Psoas muscle (tissue), 8 donors: ENCODE measurements at places on chromosomes 3 and 15. TPM values are rescaled to one million over a fixed set of nuclear protein-coding genes. Genes with fewer than 3 reads are reported as not detected.
A peak's percentile ranks its signal among the peaks of the same experiment; 100 is the strongest.

GRCh38 chr15:83164111-83164770 lies 43.4 kb downstream of the HDGFL3 start:
- H3K27me3 ChIP-seq, result no peaks in the 10 kb centered on the region
- H3K27ac ChIP-seq, result no peak overlapping the region
- H3K4me1 ChIP-seq, result no peaks in the 10 kb centered on the region
- DNase-seq, result no peak
- no peaks in the 10 kb centered on the region for H3K36me3 ChIP-seq

DNA sequence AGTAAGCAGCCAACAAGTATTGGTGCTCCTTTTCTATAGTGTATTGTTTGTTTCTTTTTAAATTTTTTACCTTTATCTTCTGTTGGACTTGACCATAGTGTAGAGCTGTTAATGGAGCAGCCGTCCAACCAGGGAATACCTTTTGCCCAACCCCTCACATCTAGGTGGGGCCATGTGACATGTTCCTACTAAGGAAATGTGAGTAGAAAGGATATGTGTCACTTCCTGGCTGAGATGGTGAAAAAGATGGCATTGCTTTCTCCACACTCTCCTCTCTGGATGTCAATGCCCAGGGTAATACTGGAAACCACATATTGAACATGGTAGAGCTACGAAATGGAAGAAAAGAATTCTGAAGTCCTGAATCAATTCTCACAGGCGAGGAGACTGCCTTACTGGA lies 218.8 kb downstream of the TBL1XR1 start:
- no peaks in the 10 kb centered on the region for H3K4me1 ChIP-seq
- no peak overlapping the region for H3K27ac ChIP-seq
- H3K36me3 ChIP-seq, result no peaks in the 10 kb centered on the region

- no peaks in the 10 kb centered on the region for H3K27me3 ChIP-seq
- no peak overlapping the region for H3K4me3 ChIP-seq
- no peaks in the 10 kb centered on the region for H3K36me3 ChIP-seq
- no peaks in the 10 kb centered on the region for H3K4me1 ChIP-seq
Measured at GRCh38 chr3:111578867-111579266, 16.3 kb downstream of the ZBED2 start.

Gene CD200
- 1.2 TPM for total RNA-seq

- no peaks in the 10 kb centered on the region for H3K27me3 ChIP-seq
- H3K4me1 ChIP-seq, result no peaks in the 10 kb centered on the region
- H3K4me3 ChIP-seq, result no peak overlapping the region
- no peak for DNase-seq
- no peaks in the 10 kb centered on the region for H3K36me3 ChIP-seq
- H3K27ac ChIP-seq, result no peak overlapping the region
Measured at GRCh38 chr3:171994646-171995428, 44.5 kb upstream of the FNDC3B start.

GRCh38 chr15:72604794-72605193 lies 49.7 kb upstream of the GOLGA6B start:
- DNase-seq, result no peak
- H3K27me3 ChIP-seq, result no peaks in the 10 kb centered on the region
- H3K36me3 ChIP-seq, result no peaks in the 10 kb centered on the region
- H3K4me3 ChIP-seq, result no peak overlapping the region
- H3K4me1 ChIP-seq, result peaks cover 5% of the 10 kb centered on the region

Gene CLDN18
- total RNA-seq, result not detected

Gene SLC24A5
- not detected for total RNA-seq

DNA sequence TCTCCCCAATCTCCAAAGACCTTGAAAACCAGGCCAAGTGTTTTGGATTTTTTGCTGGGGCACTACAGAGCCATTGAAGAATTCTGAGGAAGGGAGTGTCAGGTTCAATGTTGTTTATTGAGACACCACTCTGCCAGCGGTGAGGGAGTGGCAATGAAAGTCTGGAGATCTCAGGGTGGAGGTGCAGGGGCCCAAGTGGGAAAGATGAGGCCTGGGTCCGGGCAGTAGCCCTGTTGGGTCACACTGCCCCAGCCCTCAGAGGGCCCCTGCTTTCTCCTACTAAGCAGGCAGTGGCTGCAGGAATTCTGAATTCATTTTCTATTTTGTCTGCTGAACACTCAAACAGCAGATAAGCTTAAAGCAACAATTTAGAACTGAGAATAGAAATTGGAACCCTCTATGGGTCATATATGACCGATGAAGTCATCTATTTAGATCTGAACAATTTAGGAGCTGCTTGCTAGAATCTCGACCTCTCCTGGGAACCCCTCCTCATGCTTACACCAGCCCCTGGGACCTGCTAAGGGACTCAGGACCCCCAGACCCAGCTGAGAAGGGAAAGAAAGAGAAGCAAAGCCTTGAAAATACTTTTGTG lies 17.9 kb downstream of the HRH1 start:
- no peaks in the 10 kb centered on the region for H3K4me1 ChIP-seq
- no peaks in the 10 kb centered on the region for H3K36me3 ChIP-seq
- no peak for DNase-seq
- peaks cover 3% of the 10 kb centered on the region for H3K27me3 ChIP-seq
- H3K4me3 ChIP-seq, result no peak overlapping the region

GRCh38 chr3:12338595-12339546 lies 50.0 kb downstream of the PPARG start:
- H3K4me3 ChIP-seq, result no peak overlapping the region
- no peaks in the 10 kb centered on the region for H3K36me3 ChIP-seq
- no peak overlapping the region for H3K27ac ChIP-seq

- no peaks in the 10 kb centered on the region for H3K27me3 ChIP-seq
- peak; percentile 58 for DNase-seq
- H3K27ac ChIP-seq, result peak overlapping the region; percentile 78
- no peak overlapping the region for H3K4me3 ChIP-seq
- peaks cover 51% of the 10 kb centered on the region for H3K4me1 ChIP-seq
- no peaks in the 10 kb centered on the region for H3K36me3 ChIP-seq
Measured at GRCh38 chr3:177333533-177334520, 136.5 kb upstream of the TBL1XR1 start.

DNA sequence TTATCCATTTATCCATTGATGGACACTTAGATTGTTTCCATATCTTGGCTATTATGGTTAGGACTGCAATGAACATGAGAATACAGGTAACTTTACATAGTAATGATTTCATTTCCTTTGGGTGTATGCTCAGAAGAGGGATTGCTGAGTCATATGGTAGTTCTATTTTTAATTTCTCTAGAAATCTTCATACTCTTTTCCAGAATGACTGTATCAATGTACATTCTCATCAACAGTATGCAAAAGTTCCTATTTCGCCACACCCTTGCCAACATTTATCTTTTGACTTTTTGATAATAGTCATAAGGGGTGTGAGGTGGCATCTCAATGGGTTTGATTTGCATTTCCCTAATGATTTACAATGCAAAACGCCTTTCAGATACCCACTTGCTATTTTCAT lies 6.2 kb upstream of the NIPA1 start:
- no peaks in the 10 kb centered on the region for H3K4me1 ChIP-seq
- no peaks in the 10 kb centered on the region for H3K27me3 ChIP-seq
- H3K27ac ChIP-seq, result no peak overlapping the region
- H3K4me3 ChIP-seq, result no peak overlapping the region

- H3K27me3 ChIP-seq, result no peaks in the 10 kb centered on the region
- H3K4me1 ChIP-seq, result no peaks in the 10 kb centered on the region
- H3K36me3 ChIP-seq, result no peaks in the 10 kb centered on the region
- DNase-seq, result no peak
Measured at GRCh38 chr3:112115161-112115739, 17.8 kb downstream of the GCSAM start.

- DNase-seq, result no peak
- H3K27ac ChIP-seq, result no peak overlapping the region
- no peaks in the 10 kb centered on the region for H3K27me3 ChIP-seq
- no peak overlapping the region for H3K4me3 ChIP-seq
- peaks cover 82% of the 10 kb centered on the region for H3K36me3 ChIP-seq
- no peaks in the 10 kb centered on the region for H3K4me1 ChIP-seq
Measured at GRCh38 chr15:30929982-30930381, 26.3 kb downstream of the FAN1 start.

GRCh38 chr15:94829887-94830884 lies 598.8 kb downstream of the MCTP2 start:
- H3K27me3 ChIP-seq, result no peaks in the 10 kb centered on the region
- no peak overlapping the region for H3K27ac ChIP-seq
- no peaks in the 10 kb centered on the region for H3K4me1 ChIP-seq
- H3K36me3 ChIP-seq, result no peaks in the 10 kb centered on the region

DNA sequence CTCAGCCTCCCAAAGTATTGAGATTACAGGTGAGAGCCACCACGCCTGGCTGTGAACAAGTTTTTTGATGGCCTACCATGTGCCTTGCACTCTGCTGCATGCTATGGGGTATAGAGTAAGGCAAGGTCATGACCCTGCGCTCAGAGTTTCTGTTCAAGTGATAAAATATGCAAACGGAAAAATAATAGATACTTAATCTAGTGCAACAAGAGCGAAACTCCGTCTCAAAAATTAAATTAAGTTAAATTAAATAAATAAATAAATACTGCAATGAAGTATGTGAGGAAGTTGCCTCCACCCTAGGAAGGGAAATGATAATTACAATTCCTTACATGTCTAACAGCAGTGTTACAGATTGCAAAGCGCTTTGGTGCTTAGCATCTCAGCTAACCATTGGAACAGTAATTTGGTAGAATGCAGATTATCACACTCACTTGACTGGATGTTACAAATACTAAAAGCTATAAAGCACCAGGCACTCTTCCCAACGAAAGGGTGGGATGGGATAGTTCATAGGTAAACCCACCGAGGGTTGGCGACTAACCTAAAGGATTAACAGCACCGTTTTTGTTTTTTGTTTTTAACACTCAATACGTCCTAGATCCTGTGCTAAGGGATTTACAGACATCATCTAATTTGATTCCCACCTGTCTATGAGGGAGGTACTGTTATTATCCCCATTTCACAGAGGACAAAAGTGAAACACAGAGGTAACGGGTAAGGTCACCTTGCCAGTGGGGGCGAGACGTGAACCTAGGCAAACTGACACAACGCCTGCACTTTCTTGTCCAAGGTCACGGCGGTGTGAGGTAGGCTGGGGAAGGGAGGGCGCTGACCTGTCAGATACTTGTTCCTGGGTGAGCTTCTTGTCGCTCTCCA lies 793 bp upstream of the FANCD2 start:
- H3K4me1 ChIP-seq, result peaks cover 21% of the 10 kb centered on the region
- peak overlapping the region; percentile 72 for H3K27ac ChIP-seq
- no peak for DNase-seq

- H3K27me3 ChIP-seq, result no peaks in the 10 kb centered on the region
- H3K4me1 ChIP-seq, result no peaks in the 10 kb centered on the region
- H3K27ac ChIP-seq, result no peak overlapping the region
Measured at GRCh38 chr3:97613139-97613538, 151.4 kb upstream of the ARL6 start.

GRCh38 chr3:65689436-65689835 lies 349.3 kb downstream of the MAGI1 start:
- no peaks in the 10 kb centered on the region for H3K4me1 ChIP-seq
- no peak for DNase-seq
- H3K36me3 ChIP-seq, result no peaks in the 10 kb centered on the region
- no peaks in the 10 kb centered on the region for H3K27me3 ChIP-seq

- no peak overlapping the region for H3K4me3 ChIP-seq
- H3K4me1 ChIP-seq, result no peaks in the 10 kb centered on the region
- H3K36me3 ChIP-seq, result no peaks in the 10 kb centered on the region
- no peak overlapping the region for H3K27ac ChIP-seq
- DNase-seq, result no peak
Measured at GRCh38 chr3:88259045-88259444, 109.3 kb downstream of the C3orf38 start.

- no peaks in the 10 kb centered on the region for H3K36me3 ChIP-seq
- no peak overlapping the region for H3K27ac ChIP-seq
- no peaks in the 10 kb centered on the region for H3K27me3 ChIP-seq
- no peak overlapping the region for H3K4me3 ChIP-seq
Measured at GRCh38 chr3:146581951-146582467, 23.1 kb downstream of the PLSCR5 start.

- no peak overlapping the region for H3K27ac ChIP-seq
- no peaks in the 10 kb centered on the region for H3K4me1 ChIP-seq
- H3K4me3 ChIP-seq, result no peak overlapping the region
- no peaks in the 10 kb centered on the region for H3K27me3 ChIP-seq
- H3K36me3 ChIP-seq, result no peaks in the 10 kb centered on the region
- no peak for DNase-seq
Measured at GRCh38 chr3:37985637-37986320, 4.8 kb upstream of the VILL start.

Gene CD47
- 26.5 TPM for total RNA-seq

- H3K36me3 ChIP-seq, result peaks cover 2% of the 10 kb centered on the region
- DNase-seq, result no peak
- H3K27me3 ChIP-seq, result no peaks in the 10 kb centered on the region
- no peak overlapping the region for H3K27ac ChIP-seq
Measured at GRCh38 chr3:15462451-15462850, 35.1 kb downstream of the EAF1 start.

Gene SUSD5
- 0.34 TPM for total RNA-seq

Gene IMPG2
- total RNA-seq, result 0.30 TPM

Gene UPK1B
- total RNA-seq, result not detected

Gene CSTA
- total RNA-seq, result 0.84 TPM

Gene ZNF502
- 3.9 TPM for total RNA-seq

DNA sequence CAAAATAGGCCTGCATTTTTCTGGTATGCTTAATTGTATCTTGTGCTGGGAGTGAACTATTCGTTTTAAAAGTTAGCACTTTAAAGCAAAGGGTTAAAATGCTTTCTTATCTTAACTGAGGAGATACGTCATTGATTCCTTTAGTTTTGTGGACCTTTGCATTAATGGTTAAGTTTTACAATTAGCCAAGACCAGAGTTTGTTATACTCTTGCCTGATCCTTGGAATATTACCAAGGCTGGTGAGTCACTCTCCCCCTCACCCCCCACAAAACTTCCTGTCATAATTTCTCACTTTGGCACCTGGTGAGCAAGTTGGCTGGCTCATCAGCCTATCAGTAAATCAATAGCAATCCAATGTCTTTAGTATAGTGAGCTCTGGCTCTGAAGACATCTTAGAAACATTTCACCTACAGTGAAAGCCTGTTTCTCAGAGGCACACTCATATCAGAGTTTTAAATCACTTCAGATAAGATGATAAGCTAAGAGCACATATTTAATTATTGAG lies 26.7 kb downstream of the SLC2A2 start:
- DNase-seq, result no peak
- H3K36me3 ChIP-seq, result no peaks in the 10 kb centered on the region
- no peaks in the 10 kb centered on the region for H3K4me1 ChIP-seq
- no peak overlapping the region for H3K4me3 ChIP-seq
- H3K27ac ChIP-seq, result no peak overlapping the region
- H3K27me3 ChIP-seq, result no peaks in the 10 kb centered on the region

- no peaks in the 10 kb centered on the region for H3K36me3 ChIP-seq
- no peak overlapping the region for H3K4me3 ChIP-seq
- no peak overlapping the region for H3K27ac ChIP-seq
- no peak for DNase-seq
- H3K27me3 ChIP-seq, result no peaks in the 10 kb centered on the region
Measured at GRCh38 chr15:55250392-55250791, 39.2 kb downstream of the RAB27A start.

GRCh38 chr3:185727873-185728272 lies 97.0 kb downstream of the IGF2BP2 start:
- H3K27me3 ChIP-seq, result no peaks in the 10 kb centered on the region
- no peak for DNase-seq
- no peaks in the 10 kb centered on the region for H3K36me3 ChIP-seq
- H3K27ac ChIP-seq, result no peak overlapping the region
- no peaks in the 10 kb centered on the region for H3K4me1 ChIP-seq
